ENCODE measurements at places on chromosomes 7 and 10.

- DNase-seq, result no peak
Measured at GRCh38 chr10:25047591-25048301, 31.3 kb downstream of the THNSL1 start.

DNA sequence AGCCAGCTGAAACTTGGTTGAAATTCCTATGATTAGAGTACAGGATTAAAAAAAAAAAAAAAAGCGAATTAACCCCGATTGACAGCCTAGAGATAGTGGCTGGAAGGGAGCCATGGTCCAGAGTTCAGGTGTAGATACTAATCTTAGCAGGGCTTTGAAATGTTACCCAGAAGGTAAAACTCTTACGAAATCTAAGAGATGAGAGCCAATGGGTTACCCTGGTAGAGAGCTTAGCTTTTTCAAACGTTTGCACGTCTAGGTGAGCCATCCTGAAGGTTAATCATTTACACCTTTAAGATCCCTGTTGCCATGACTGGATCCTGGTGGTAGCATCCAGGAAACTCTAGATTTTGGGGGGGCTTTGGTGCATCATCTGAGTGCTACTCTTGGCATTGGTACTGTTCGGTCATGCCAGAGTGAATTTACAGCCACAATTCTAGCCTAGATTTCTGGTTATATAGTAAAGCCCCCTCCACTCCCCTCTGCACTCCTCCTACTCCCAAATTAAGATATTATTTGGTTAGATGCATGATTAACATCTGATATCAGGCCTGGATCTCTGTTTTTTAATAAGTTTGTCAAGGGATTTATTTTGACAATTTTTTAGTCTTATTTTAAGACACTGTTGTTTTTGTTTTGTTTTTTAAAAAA lies 1.2 kb downstream of the AGFG2 start:
- DNase-seq, result no peak

DNA sequence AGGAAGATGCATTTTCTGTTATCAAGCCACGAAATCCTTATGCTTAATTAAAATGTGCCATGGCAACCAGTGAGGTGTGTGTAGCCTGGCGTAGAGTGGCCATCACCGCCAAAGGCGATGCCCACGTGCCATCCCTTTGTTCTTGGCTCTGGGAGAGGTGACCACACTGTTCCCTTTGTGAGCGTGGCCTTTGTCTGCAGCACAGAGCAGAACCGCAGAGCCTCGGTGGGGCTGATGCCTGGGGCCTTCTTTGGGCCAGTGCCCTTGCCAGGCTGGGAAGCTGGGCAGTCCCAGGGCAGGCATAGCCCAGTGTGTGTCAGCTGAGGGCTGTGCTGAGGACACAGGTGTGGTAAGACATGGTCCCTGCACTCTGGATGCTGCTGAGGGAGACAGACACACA lies 48.3 kb downstream of the BUB3 start:
- no peak for DNase-seq

DNA sequence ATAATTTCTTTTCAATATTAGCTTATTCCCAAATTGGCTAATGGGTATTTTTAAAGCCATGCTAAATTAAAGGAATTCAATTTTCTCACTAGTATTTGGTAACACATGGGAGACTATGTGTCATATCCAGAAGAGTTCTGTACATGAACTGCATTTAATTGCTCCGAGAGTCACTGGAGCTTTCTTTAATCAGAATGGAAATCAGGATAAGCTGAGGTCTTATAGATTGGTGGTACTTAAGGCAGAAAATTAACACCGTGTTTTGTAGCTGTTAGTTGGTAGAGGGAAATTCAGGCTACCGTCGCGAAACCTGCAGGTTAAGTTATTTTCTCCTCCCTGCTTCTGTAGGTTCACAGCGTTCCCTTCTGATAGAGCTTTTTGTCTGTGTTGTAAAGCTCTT lies at the start of gene WEE2:
Gene WEE2, plus strand, starts transcription at position 3 of the 400 bp plus-strand sequence. CDS start 406 bp downstream, outside the sequence.
- no peak for DNase-seq

DNA sequence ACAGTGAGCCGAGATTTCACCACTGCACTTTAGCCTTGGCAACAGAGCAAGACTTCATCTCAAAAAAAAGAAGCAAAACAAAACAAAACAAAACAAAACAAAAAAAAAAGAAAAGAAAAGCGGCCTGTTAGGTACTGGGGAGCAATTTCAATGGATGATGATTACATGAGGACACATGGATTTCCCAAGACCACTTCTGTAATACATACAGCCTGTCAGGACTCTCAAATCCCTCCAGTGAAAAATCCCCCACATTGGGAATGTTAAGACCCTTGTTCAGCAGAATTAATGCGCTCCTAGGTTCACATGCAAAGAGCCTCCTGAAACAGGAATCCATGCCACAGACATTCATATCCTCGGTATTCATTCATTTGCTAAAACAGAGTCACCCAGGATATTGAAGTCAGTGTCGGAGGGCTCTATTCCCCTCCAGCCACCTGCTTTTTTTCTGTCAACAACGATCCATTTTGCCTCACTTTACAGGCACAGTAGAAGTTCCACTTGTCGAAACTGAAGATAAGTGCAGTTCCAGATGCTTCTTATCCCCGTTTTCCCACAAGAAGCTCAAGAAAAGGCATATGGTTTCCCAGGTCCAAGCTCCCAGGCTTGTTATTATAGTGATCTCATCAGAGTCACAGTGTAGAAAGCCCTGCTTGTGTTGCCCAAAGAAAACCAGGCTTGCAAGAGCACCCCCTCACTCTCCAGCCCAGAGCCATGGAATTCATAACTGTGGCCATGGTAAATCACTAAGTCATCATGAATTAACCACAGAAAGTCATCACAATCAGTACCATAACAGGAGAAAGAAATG lies 20.2 kb downstream of the SLC16A12 start:
- DNase-seq, result no peak

- no peak for DNase-seq
Measured at GRCh38 chr10:25017154-25017590, 760 bp downstream of the THNSL1 start.

GRCh38 chr10:47346581-47347302 lies 1.4 kb upstream of the RBP3 start:
- DNase-seq, result no peak

GRCh38 chr10:35025916-35026315 lies 64.2 kb downstream of the CUL2 start:
- DNase-seq, result no peak

DNA sequence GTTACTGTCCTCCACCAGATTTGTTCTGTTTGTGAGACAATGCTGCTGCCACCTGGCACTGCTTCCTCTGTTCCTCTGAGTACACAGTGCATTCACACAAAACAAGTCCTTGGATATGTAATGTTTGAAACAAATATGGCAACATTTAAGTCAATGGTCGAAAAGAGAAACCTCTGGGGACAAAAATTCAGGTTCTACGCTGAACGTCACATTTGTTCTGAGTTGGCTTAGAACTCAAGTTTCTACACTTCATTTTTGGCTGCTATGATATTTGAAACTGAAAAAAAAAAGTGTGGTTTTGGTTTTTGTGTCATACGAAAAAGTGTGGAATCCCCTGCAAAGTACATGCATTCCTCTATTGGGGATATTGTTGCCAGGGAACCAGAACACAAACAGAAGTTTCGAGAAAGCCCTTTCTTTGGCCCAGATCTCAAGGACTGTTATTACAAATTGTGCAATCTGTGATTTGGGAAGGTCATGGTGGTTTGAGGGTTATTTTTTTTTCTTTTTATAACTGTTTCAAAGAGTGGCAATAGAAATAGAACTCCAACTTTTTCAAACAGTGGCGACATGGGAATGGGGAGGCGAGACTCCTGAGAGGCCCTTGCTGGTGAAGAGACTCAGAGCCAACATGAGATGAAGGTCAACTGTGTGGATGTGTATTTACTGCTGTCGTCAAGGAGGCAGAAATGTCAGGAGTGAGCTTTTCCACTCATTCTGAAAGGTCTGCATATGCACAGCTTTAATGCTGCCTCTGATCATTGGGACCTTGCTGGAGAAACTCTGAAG lies 127.5 kb downstream of the CUBN start:
- no peak for DNase-seq

- no peak for DNase-seq
Measured at GRCh38 chr10:75195035-75195763, 15.4 kb upstream of the VDAC2 start.

GRCh38 chr7:48528646-48529045 lies 357.4 kb downstream of the ABCA13 start:
- no peak for DNase-seq

Measured in activated CD4-positive, alpha-beta T cell treated with anti-CD3 and anti-CD28 coated beads, Interleukin-2, amount 50 U/mL, for 4 hours (primary cell).